ENCODE measurements at places on chromosomes 2 and 18. TPM values are rescaled to one million over a fixed set of nuclear protein-coding genes. Genes with fewer than 3 reads are reported as not detected.

Gene HOXD9
- total RNA-seq = 1.4 TPM

Gene TUBA4B
- total RNA-seq = not detected

Gene ELOA2
- total RNA-seq = not detected

Gene GALNT14
- not detected for total RNA-seq

Gene DSC1
- total RNA-seq = 0.41 TPM

Gene RGPD8
- 30.3 TPM for total RNA-seq

Gene RBM43
- total RNA-seq = 5.3 TPM

Gene PDE11A
- 0.28 TPM for total RNA-seq

Gene SLC8A1
- total RNA-seq = 31.2 TPM

Measured in thoracic aorta (tissue), 2 donors.